HepG2 (cell line): ENCODE measurements at places on chromosomes 1 and 21. TPM values are rescaled to one million over a fixed set of nuclear protein-coding genes. Genes with fewer than 3 reads are reported as not detected.

- peak; percentile 74 for DNase-seq
Measured at GRCh38 chr1:204417074-204417997, 5.7 kb upstream of the PPP1R15B start.

The ARMH1 gene
- not detected in 2 replicates for total RNA-seq

- peak; percentile 97 for DNase-seq
Measured at GRCh38 chr1:26351590-26352337, 2.2 kb downstream of the CRYBG2 start.

The PLA2G4A gene
- total RNA-seq: not detected in 2 replicates

DNA sequence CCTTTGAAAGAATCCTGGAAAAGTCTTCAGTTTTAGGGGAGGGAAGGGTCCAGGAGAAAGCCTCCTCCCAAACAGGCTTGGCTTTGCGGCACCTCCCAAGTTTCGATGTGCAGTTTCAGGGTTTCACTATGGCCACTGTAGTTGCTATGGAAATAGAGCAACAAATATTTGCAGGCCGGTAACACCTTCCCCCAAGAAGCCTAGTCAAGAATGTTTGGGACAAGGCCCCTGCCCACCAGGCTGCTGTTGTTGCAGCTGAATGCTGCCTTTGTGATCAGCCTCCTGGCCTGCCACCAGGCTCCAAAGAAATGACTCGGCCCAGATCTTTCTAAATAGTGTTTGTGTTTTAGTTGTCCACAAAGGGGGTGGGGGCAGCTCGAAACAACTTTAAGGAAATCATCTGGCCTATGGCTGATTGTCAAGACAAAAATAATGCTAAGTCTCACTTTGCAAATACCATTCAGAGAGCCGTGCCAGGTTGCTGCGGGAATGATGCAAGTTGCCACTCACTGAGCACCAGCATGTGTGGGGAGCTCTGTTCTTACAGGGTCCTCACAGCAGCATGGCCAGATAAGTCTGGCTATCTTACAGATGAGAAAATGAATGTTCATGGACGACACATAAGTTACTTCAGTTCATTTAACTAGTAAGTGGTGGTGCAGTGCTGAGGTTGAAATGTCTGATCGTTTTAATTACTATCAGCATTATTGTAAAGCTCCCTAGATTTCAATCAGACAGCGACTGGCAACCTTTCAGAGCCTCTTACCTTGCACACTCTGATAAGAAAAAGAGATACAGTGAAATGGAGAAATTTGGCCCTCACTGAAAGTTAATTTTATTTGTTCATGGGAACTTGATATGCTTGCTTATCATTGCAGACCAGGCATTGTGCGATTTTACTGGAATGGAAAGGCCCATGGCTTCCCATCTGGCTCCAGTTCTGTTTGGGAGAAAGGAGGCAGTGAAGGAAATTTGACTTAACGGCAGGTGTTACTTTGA lies 91.2 kb upstream of the JUN start:
- DNase-seq: peak; percentile 84

DNA sequence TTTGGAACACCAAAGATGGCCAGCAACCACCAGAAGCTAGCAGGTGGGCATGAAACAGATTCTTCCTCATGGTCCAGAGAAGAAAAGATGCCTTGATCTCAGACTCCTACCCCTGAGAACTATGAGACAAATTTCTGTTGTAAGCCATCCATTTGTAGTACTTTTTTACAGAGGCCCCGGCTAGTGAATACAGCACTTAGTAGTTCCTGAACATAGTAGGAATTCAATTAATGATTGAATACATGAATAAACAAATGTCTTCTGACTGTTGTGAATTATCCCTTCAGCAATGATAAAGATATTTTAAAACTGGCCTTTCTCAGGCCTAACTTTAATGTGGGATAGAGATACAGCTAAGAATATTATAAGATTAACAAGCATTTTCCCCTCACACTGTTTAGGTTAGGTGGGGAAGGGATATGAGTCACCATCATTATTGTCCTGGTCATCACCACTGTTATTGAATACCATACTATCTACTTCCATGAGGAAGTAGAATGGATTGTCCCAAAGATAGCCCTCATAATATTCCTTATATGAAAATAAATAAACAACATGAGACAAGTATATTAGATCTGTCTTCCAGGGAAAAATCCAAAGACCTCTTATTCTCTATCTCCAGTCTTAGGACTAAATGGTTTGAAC lies 51.4 kb downstream of the ADCY10 start:
- no peak for DNase-seq

DNA sequence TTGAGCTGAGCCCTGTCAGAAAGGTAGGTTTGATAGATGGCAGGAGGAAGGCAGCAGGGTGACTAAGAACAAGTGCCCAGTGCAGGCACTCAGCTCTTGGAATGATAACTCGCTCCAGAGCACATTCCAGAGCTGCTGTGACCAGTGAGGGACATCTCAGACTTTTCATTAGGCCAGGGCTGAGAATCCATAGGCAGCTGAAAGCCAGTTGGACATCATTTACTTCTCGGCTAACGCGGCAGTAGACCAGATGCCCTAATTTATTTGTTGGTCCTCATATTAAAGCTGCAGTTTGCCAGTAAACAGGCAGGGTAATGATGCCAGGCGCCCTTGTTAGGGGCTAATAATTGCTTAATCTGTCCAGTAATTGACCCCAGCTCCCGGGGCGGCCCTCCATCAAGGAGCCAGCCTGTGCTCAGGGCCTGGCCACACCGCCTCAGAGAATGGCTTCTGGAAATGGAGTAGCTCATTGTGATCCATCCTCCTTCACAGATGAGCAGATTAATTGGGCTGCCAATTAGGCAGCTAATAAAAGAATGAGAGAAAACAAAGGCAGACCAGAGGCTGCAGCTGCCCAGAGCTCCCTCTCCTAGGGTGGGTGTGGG lies 122.0 kb downstream of the BEND5 start:
- DNase-seq: no peak

The CDKN2C gene
- 13.7 and 14.0 TPM in 2 replicates for total RNA-seq

DNA sequence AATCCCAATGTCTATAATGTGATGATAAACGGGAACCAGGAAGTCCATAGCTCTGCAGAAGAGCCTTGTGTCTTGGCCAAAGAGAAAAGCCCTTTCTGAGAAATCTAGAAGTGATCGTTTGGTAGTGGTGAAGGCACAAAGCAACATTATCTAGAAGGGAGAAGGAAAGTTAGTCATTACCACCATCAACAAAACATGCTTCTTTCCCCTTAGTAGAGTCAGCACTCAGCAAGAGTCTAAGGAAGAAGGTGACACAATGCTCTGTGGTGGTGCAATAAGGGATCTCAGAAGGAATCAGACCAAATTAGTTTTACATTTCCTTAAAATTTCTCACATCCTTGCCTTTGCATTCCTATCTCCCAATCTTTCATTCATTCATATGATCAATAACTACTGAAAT lies 134.4 kb upstream of the PRDX6 start:
- no peak for DNase-seq

DNA sequence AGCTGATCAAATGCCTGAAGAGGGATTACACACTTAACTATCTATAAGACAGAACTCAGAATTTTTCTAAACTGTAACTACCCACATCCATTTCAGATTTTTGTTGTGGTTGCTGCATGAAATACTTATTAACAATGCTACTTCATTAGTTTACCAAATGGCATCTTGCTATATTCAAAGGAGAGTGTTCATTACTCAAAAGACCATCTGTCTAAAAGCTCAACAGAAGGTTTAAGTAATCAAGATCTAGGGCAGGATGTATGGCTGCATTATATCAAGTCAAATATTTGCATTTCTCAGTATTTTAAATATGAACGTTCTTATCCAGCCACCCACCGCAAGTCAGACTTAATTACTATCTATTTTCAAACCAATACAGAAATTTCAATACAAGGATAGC lies 79.9 kb downstream of the SIPA1L2 start:
- DNase-seq: no peak

DNA sequence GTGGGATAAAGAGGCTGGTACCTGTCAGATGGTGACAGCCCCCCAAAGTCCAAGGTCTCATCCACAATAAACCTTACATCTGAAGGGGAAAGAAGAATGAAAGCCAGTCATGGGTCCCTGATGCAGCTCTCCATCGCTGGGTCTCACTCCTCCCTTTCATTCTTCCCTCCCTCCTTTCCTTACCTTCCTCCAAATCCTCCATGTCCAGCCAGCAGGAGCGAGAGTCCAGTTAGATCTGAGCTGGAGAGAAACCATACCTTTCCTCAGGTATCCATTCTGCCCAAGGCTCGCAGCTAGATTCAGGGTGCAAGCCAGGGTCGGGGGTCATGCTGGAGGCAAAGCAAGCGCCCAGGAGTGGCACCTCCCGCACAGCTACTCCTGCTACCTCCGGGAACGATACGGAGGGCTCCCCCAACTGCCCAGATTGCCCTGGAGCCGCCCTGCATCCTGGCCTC lies 421 bp downstream of the PSRC1 start:
- DNase-seq: no peak

DNA sequence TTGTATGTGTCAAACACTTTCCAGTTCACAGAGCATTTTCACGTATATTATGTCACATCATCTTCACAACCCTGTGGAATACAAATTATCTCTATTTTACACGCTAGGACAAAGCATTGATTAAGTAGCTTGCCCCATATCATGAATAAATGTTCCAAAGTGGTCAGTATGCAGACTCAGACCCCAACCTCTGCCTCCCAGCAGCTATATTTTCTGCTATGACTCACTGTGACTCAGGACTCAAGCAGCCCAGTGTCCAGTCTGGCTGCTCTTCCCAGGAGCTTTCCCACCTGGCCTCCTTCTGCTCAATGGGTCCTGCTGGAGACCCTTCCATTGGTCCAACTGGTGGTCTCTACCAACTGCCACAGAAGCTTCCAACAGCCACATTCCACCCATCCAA lies 56.0 kb upstream of the RAP1A start:
- no peak for DNase-seq

GRCh38 chr1:194288238-194288637 lies 1101.8 kb upstream of the B3GALT2 start:
- DNase-seq: no peak

The KCNE2 gene
- not detected in 2 replicates for total RNA-seq

- no peak for DNase-seq
Measured at GRCh38 chr1:172851077-172851476, 192.2 kb downstream of the FASLG start.

- DNase-seq: no peak
Measured at GRCh38 chr21:40850071-40850470, 3.1 kb upstream of the DSCAM start.

DNA sequence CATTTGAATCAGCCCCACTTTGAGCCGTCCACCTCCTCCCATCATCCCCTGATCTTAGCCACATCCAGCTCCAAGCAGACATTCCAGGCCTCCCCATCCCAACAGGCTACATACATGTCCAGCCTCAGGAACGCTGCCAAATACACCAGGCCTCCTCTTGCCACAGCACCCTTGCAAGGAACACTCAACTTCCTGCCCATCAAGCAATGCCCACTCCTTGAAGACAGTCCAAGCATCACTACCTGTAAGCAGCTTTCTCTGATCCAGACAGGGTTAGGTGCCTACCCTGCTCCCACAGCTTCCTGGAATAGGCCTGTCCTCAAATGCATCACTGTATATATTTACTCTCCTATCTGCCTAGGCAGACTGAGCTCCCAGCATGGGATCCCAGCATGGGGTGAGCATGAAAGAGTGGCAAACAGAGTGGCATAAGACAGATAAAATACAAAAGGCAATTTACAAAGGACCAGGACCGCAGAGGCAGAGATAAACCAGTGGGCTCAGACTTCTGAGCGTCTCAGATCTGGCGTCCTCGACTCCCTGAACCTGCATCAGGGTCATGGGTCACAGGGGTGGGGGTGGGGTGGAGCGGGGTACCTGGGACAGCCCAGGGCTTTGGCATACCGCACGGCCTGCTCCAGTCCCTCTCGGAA lies 816 bp downstream of the HYI start:
- DNase-seq: no peak

GRCh38 chr21:32463889-32464300 lies 51.4 kb downstream of the EVA1C start:
- peak; percentile 82 for DNase-seq

The SRSF10 gene
- 156 and 186 TPM in 2 replicates for total RNA-seq

DNA sequence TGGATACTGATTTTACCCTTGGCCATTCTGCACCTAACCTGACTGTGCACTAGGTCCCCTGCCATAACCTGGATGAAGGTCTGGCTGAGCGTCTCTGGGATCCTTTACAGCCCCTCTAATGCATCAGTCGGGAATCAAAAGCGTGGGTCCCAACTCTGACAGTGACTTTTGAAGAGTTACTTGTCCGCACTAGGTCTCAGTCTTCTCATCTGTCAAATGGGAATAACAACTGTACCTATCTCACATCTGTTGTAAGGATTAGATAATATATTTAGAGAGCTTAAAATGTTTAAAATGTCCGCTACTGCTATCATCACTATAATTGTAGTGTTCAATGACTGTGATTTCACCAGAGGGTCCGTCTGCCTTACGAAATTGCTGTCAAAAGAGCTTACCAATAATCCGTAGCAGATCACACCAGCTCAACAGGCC lies 746 bp downstream of the TADA1 start:
- DNase-seq: no peak

GRCh38 chr1:170803711-170804110 lies 131.6 kb upstream of the MROH9 start:
- DNase-seq: no peak

The TACSTD2 gene
- not detected in 2 replicates for total RNA-seq

The UBE2U gene
- not detected in 2 replicates for total RNA-seq

DNA sequence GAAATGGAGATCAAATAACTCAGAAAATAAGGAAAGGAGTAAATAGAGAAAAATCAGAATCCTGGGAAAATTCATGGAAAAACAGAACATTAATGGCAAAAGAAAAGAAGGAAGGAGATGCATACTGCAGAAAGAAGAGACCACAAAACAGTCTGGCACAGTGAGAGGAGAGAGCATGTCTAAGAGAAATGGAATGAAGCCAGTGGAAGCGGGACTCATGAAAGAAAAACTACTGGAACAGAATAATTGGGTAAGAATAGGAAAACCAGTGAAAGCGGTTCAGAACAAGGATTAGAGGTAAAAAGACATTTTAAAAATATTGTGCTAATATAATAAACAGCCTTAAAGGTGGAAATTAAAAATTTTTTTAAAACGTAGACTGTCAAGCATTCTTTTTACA lies 93.6 kb upstream of the GREM2 start:
- no peak for DNase-seq

DNA sequence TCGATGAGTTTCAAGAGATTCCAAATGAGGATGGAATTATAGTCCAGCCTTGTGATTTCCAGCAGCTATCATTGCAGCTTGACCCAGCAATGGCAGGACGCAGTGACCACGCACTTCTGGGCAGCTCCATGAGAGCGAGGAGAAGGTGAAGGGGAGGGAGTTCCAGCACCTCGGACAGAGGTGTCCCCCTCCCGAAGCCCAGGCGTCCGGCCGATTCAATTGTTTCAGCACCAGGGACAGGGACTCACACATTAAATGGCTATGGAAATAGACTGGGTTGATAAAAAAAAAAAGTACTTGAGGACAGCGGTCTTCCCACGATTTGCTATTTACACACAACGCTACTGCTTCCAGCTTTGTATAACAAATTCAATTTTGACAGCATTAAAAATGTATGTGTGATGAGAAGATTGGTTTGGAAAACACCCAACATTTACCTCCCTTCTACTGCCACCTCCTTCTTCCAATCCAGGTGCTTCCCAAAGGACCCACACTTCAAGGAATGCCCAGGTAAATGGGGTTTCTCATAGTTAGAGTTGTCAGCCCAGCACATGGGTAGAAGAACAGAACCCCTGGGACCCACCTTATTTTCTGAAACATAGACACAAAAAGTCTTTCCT lies 71.8 kb downstream of the DISP3 start:
- peak; percentile 68 for DNase-seq
